Cerebellum (tissue), 4 donors: ENCODE measurements at places on chromosomes 1 and 21. TPM values are rescaled to one million over a fixed set of nuclear protein-coding genes. Genes with fewer than 3 reads are reported as not detected.
A peak's percentile ranks its signal among the peaks of the same experiment; 100 is the strongest.

GRCh38 chr1:233359431-233359830, 31.9 kb downstream of the MAP3K21 start:
- DNase-seq: peak; percentile 9

DNA sequence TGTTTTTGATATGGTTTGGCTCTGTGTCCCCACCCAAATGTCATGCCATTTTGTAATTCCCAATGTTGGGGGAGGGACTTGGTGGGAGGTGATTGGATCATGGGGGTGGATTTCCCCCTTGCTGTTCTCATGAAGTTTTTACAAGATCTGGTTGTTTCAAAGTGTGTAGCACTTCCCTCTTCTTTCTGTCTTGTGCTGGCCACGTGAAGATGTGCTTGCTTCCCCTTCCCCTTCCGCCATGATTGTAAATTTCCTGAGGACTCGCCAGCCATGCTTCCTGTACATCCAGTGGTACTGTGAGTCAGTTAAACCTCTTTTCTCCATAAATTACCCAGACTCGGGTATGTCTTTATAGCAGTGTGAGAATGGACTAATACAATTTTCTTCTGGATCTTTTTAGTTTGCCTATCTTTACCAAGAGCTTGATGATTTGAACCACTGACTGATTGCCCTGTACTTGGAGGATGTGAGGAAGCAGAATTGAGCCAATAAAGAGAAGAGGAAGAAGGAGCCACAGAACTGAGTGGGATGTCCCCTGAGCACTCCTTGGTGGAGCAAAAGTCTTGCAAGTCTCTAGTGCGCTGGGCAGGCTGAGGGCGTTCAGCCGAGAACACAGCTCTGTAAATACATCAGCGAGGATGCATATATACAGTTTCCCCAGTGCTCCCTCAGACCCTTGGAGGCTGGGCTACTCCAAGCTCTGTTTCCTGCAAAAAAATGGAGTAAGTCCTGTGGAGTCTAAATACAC, 102.6 kb downstream of the CYYR1 start:
- DNase-seq: no peak

DNA sequence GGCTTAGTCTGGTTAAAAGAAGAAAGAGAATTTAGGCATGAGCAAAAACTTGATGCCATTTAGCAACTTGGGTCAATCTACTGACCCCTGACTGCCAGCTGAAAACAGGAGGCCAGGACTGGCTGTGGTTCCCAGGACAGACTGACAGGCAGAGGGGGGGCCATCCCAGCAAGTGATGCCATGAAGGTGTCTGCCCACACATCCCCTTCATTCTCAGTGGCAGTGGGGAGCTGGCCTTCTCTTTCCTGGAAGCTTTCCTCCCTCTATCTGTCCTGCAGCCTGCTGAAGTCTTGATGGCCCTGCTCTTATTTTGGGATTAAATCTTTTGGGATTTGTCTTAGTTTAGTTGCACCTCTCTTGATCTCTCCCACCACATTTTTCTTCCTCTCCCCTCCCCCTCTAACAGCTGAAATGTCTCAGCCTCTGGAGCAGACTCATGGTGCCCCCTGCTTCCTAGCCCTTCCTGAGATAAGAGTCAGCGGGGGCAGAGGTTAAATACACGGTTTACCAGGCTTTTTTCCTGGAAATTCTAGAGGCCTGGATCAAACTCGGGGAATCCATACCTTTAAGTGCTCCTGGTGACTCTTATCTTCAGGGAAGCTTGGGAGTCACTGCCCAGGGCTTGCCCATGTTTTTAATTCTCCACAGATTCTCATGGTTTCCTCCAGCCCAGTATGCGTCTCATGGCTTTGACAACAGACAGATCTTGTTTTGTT, 99.5 kb upstream of the TSPAN2 start:
- DNase-seq: no peak

Gene GIPC2
- 0.64 TPM for total RNA-seq

DNA sequence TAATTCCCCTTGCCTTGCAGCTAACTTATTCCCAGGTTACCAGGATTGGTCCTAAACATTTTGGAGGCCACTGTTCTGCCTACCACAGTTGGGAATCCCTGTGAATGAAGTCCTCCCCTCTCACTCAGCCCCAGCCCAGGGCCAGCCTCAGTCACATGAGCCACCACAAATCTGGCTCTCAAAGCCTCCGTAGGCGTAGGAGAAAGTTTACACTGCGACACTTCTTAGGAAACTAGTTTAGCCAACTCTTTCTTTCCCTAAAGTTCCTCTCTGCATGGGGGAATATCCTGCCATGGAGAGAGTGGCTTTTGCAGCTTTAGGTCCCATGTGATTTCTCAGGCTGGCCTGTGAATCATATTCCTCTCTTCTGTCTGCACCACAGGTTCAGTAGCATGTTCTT, 45.7 kb upstream of the ETV3 start:
- DNase-seq: no peak

DNA sequence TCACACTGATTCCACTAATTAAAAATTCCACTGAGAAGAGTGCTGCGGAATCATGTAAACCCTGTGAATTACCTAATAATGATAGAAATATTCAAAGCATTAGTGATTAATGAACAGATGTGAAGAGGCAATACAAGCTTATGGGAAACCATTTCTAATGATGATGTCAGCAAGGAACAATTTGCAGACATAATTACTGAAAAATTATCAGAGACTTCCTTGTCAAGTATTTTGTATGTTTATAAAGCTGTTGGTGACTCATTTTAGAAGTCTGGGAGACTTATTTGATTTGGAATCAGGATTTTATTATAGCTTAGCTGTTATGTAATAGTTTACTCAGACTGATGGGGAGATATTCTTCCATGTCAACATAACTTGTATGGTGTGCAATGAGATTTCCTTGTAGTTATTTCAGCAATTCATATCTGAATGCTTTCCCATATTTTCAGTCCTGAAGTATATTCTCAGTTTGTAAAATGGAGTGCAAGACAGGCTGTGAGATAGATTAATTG, 135.5 kb downstream of the TGFB2 start:
- no peak for DNase-seq

GRCh38 chr1:205963352-205964155, 20.3 kb upstream of the SLC26A9 start:
- DNase-seq: no peak

DNA sequence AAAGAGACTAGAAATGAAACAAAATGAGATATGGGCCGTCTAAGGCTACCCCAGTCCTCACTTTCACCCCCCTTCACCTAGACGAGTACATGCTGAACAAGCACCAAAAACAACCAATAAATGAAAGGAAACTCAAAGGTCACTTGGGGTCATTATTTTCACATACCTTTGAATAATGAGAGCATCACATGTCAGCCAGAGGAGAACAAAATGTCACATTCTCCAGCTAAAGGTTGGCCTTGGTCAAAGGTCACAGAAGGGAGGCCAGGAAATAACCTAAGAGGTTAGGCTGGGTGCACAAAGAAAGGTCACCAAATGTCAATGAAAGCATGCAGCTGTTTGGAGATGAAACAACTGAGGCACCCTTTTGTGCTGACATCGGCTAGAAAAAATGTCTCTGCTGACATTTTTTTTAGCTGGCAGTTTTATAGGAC, 288.7 kb upstream of the USP25 start:
- no peak for DNase-seq

GRCh38 chr1:182368358-182368757, 23.2 kb downstream of the GLUL start:
- no peak for DNase-seq

GRCh38 chr1:43444836-43445235, 8.9 kb downstream of the HYI start:
- no peak for DNase-seq

- no peak for DNase-seq
Observed at GRCh38 chr1:191671236-191671635, 487.0 kb upstream of the RGS18 start.
